ENCODE measurements at places on chromosomes 4 and X. TPM values are rescaled to one million over a fixed set of nuclear protein-coding genes. Genes with fewer than 3 reads are reported as not detected.

Gene CLDN22
- under 0.01 TPM for total RNA-seq

DNA sequence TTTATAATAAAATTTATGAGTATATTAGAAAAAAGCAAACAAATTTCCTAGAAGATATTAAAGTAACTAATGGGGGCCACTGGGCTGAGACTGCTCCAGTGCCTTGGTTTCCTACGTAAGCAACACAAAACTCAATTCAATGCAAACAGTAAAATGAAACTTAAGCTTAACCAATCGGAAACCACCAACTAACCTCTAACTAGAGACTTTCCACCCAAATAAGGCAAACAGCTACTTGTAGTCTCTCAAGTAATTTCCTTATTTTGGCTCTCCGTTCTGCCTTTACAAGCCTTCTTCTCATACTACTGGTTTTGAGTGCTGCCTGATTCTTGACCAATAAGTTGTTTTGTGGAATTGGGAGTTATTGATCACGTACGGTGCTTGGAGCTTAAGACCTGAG, 167.3 kb upstream of the VEGFC start:
- DNase-seq, result no peak

DNA sequence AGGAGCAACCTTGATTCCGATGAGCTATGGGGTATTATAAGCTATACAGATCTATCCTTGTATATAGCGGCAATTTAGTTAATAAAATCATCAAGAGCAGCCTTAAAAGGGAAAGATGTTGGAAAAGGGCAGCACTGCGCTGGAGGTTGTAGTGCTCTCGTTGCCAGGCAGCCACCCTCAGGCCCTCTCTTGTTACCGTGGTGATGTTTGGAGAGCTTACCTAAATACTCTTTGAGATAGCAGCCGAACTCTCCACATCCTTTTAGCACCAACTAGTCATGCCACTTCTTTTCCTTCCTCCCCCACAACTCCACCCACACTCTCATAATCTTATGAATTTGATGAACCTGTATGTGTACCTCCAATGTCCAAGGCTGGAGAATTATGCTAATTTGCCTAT, 3.8 kb upstream of the RADX start:
- no peak for DNase-seq

DNA sequence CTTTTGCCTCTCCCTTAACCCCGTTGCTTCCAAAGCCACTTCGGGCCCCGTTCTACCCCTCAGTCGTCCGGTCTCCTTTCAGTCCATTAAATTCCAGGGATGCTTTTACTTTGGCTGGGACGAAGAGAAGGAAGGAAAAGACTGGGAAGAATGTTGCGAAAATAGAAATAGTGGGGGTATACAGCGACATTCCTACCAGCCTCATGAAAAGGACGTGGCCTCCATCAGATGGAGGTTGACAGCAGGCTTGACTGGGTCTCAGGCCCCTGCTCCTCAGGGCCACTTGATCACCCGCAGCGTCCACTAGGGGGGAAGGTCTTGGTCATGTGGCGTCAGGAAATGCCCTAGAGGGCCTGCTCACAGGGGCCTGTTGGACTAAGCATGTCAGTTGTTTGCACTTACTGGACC, 657 bp upstream of the ANKRD50 start:
- peak; percentile 83 for DNase-seq

DNA sequence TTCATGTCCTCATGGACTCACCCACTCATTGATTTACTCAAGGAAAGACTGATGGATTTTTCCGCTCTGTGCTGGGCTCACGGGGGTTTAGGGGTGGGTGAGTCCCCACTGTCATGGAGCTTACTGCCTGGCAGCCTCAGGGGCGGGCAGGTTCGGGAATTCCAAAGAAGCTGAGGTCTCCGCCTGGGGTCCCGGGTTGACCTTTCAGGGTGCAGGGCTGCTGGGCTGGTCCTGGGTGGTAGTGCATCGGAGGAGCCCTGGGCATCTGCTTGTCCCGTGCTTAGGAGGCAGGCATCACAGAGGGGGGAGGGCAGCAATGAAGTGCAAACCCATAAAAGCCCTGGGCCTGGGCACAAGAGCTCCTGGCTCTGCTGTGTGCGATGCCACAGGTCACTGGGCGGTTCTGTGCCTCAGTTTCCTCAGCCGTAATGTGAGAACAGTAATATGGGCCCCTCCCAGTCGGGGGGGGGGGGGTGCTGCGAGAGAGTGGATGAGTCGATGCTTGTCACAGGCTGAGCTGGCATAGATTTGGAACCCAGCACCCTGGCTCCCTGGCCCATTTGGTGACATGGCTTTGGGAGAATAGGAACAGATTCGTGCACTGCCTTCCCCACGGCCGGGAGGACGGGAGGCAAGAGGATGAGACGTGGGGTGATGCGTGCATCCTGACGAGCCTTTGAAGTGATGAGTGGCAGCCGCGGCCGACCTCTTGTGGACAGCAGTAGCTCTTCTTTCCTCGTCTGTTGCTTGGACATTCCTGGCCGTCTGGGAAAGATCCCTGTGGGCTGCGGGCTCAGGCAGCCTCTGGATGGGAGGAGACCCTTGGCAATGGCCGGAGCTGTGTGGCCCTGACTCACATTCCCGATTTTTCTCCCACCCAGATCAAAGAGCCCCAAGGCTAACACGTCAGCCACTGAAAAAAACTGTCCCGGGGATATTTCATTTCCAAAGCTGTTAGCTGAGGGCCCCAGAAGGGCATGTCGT, 42.0 kb downstream of the PSAPL1 start:
- DNase-seq, result peak; percentile 15

DNA sequence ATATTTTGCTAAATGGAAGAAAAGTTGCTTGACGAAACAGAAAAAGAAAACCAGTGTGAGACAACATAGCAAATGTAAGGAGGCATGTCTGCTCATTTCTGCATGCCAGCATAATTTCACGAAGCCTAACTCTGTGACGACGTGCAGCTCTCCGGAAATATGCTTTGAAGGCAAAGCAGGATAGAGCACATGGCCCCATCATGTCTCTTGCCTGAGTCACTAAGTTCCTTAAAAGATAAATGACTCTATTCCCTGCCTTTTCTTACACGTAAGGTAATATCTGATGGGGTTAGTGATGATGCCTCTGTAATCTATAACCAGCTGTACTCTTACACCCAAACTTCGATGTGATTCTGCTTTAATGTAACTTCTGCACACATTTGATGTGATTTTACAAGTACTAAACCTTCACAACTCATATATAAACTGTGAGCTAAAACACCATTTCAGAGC, 64.5 kb downstream of the ANXA3 start:
- DNase-seq, result peak; percentile 58

Data from fibroblast of the aortic adventitia (primary cell).